ENCODE measurements at places on chromosomes 5 and 9.
A peak's percentile ranks its signal among the peaks of the same experiment; 100 is the strongest.

DNA sequence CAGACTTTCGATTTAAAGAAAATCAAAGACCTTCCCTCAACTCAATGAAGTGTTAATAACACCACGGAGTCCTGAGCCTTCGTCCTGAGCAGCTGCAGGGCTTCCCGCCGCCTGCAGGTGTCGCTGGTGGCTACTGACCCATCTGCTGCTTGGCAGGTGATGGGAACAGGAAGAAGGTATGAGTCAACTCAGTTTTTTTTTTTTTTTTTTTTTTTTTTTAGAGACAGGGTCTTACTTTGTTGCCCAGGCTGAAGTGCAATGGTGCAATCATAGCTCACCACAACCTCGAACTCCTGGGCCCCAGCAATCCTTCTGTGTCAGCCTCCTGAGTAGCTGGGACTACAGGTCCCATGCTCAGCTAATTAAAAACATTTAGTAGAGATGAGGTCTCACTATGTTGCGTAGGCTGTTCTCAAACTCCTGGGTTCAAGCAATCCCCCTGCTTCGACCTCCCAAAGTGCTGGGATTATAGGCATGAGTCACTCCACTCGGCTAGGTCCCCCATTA is 185.7 kb upstream of the IL12B start:
- peak; percentile 39 for DNase-seq

DNA sequence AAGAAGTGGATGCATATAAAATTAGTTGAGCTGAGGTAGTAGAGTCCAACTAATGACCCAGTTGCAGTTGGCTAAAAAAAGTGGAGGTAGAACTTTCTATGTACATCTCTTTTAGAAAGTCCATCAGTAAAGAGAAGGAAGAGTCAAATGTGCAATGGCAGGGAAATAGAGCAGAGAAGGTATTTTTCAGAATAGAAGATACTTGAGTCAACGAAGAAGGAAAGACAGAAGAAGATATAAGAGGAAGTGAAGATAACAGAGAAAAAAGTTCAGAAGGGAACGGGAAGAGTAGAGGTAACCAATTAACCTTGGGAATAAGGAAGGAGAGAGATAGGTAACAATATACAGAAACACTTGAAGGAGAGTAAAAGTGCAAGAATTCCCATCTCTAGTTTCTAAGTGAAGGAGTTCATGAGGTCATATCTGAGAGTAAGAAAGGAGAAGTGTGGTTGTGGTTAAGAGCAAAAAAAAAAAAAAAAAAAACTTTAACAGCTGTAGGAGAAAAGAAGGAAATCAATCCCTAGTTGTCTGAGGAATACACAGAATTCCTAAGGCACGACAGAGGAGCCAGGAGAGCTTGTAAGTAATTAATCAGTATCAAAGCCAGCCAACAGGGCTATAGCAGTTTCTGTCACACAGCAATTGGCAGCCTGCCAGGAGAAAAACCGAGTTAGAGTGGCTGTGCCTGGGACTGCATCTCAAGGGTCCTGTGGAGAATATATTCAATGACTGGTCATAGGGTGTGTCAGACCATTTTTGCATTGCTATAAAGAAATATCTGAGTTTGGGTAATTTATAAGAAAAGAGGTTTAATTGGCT is 61.0 kb downstream of the ARL15 start:
- DNase-seq = peak; percentile 11

- DNase-seq = no peak
Measured at GRCh38 chr5:132457371-132458225, 33.0 kb downstream of the IRF1 start.

DNA sequence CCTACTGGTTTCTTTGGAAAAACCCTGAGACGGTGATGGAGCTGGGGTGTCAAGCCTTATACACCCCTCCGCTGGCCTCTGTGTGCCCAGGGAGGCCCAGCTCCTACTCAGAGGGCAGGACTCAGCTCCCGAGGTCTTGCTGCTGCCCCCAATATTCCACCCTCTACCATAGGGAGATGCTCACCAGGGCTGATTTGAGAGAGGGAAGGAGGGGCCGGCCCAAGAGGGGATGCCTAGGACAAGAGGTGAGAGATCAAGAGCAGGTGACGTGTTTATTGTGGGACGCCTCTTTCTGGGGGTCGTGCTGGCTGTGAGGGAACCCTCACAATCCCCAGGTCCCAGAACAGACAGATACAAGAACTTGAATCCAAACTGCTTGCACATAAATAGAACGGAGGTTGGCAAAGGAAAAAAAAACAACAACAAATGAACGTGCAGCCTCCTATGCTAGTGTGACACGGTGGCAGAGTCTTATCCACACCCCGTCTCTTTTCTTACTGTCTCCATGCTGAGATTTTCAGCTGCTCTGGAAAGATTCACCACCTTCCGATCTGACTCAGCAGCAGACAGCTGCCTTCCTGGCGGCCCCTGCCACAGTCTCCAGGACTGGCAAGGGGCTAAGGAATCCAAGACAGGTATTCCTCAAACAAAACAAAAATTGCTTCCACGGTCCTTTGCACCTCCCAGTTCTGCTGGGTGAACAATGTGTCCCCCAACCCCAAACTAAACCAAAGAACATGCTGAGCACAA is 22.3 kb downstream of the FABP6 start:
- no peak for DNase-seq

GRCh38 chr5:65125591-65126541 is 355.9 kb downstream of the ADAMTS6 start:
- DNase-seq = no peak

- DNase-seq = no peak
Measured at GRCh38 chr5:141934099-141934844, 10.6 kb downstream of the DELE1 start.

- DNase-seq = no peak
Measured at GRCh38 chr9:82148901-82149461, 160.4 kb downstream of the SPATA31D1 start.

GRCh38 chr9:113665756-113666155 is 202.2 kb downstream of the RGS3 start:
- no peak for DNase-seq

DNA sequence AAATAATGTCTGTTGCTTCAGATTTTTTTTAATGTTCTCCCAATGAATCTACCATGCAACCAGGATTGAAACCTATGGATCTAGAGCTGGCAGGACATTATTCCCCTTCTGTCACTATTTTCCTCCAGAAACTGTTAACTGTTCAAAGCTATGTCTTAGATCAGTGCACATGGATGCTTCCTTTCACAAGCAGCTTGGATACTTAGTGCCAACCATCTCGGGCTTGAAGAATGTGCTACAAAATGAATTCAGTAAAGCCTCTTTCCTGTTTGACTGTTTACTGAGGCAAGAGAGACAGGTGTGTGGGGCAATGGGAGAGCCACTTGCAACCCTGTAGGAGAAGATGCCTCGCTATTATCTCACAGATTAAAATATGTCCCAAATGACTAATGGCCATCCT is 774.8 kb downstream of the KCTD16 start:
- no peak for DNase-seq

DNA sequence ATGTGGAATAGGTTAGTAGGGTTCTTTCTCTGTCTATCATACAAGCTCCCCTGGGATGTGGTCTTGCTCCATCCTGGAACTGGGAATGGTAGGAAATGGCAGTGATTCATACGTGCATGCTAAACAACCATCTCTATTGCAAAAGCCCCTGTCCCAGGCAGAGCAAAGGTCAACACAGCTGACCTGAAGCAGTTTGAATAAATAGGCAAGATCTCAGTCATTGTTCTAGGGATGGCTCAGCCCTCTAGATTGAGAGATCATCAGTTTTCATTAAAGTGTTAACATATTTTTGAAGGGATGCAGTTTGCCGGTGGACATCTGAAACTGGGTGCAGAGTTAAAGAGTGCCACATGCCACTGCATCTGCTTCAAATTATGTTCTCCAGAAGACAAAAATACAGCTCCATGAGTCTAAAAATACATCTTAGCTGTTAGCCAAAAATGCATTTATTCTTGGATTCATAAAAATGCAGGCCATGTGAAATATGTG is 224.1 kb downstream of the ESM1 start:
- no peak for DNase-seq

GRCh38 chr9:131119600-131119999 is 5.8 kb upstream of the NUP214 start:
- no peak for DNase-seq
